ENCODE measurements at places on chromosomes 11 and 22.

- peak; percentile 64 for DNase-seq
Observed at GRCh38 chr22:32528984-32529982, 54.7 kb downstream of the FBXO7 start.

GRCh38 chr11:13249992-13250391, 27.6 kb upstream of the BMAL1 start:
- no peak for DNase-seq

- DNase-seq = no peak
Observed at GRCh38 chr22:35840302-35840739, 122.6 kb downstream of the APOL5 start.

DNA sequence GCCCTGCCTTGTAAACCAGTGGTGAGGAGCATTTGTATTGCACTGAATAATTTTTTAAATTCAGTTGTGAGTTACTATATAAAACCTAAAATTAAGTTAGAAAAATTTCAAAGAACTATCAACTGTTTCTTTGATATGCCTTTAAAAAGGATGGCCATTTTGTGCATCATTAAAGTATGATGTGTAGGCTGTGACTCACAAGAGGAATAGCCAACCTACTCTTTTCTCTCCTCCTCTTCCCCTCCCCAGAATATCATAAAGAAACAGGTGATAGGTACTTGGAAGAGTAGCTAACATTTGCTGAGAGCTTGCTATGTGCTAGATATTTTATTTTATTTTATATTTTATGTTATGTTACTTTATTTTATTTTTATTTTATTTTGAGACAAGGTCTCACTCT, 10.6 kb upstream of the PIK3C2A start:
- no peak for DNase-seq

- no peak for DNase-seq
Observed at GRCh38 chr11:2732261-2732939, 32.6 kb upstream of the KCNQ1OT1 start.

- no peak for DNase-seq
Observed at GRCh38 chr11:1486054-1486825, at the start of gene MOB2. Gene MOB2, minus strand, starts transcription at chr11:1486779. Its CDS starts 223 bp downstream, at chr11:1486556.

- DNase-seq = no peak
Observed at GRCh38 chr22:47134222-47134621, 371.8 kb downstream of the TBC1D22A start.

DNA sequence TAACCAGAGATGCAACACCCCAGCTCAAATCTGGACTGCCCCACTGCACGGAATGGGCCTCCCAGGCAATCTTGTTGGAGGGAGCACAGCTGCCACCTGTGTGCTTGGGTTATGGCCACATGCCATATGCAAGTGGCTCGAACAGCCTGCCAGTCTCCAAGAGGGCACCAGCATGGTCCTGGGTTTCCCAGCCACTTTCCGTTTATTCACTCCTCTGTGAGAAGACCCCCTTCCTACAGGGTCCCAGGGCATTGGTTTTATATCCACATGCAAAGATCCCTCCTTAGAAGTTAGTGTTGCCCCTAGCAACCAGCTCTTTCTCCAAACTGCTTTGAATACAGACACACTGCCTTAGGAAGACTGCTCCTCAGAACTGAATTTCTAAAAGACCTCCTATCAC, 487.8 kb downstream of the BUD13 start:
- no peak for DNase-seq

DNA sequence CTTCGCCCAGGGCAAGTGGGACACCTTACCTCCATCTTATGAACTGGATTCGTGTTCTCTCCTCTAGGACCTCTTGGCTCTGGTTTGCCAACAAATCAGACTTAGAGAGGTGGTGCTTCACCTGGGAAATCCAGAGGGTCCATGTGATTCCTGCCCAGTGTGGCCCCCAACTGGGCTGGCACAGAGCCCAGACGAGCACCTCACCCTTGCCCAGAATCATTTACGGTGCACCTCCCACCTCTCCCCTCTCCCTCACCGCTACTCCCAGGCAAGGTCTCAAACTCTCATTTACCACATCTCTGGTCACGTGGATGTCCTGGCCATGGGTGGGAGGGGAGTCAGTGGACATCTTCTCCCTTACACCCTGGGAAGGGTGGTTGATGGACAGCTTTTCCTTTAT, 1.1 kb downstream of the SPATA19 start:
- DNase-seq = no peak

- DNase-seq = no peak
Observed at GRCh38 chr11:125069008-125069407, 5.9 kb downstream of the SLC37A2 start.

GRCh38 chr11:61637277-61637676, 42.9 kb upstream of the DAGLA start:
- DNase-seq = no peak

- no peak for DNase-seq
Observed at GRCh38 chr11:202490-202889, 4.7 kb downstream of the BET1L start.

- no peak for DNase-seq
Observed at GRCh38 chr11:110948112-110948511, 235.9 kb upstream of the ARHGAP20 start.

DNA sequence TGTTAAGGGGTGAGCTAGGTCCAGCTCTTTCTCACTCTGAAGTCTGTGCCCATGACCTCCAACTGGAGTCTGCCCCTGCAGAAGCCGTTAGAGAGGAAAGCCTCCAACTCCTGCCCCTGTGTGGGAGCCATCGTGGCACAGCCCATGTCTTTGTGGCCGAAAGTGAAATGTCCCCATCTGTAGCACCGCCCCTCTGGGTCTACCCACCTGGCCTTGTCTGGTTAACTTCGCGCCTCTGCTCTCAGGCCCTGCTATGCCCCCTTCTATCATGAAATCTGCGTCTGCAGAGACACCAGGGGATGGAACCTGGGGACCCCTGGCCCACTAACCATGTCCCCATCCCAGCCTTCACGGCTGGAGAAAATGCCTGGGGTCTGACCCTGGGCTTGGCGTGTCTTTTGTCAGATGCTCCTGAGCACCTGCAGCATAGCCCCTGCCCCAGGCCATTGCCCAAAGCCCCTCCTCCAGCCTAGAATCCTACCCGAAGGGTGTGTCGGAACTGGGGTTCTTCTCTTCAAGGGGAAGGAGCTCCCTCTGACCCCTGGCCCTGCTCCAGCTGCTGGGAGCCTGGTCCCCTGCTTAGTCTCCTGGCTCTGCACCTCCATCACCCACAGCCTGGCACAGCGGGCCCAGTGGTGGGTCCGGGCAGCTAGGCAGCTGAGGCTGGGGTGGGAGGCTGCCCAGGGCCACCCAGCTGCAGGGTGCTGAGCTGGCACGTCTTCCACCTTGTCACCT, 35.8 kb upstream of the HMOX1 start:
- DNase-seq = no peak

DNA sequence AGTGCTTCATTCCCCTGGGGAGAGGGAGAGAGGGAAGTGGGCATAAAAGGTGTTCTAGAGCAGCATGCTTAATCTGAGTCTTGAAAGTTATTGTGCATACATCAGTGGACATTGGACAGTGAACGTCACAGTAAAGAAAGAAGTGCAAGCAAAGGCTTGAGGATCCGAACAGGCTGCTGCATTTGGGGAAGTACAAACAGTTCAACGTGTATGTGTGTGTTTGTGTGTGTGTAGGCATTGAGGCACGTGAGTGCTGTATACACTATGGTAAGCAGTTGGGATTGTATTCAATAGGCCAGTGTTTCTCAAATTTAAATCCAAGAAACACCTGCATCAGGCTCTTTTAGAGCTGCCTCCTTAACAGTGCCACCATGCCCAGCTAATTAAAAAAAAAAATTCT, 10.4 kb upstream of the EIF3M start:
- peak; percentile 39 for DNase-seq

DNA sequence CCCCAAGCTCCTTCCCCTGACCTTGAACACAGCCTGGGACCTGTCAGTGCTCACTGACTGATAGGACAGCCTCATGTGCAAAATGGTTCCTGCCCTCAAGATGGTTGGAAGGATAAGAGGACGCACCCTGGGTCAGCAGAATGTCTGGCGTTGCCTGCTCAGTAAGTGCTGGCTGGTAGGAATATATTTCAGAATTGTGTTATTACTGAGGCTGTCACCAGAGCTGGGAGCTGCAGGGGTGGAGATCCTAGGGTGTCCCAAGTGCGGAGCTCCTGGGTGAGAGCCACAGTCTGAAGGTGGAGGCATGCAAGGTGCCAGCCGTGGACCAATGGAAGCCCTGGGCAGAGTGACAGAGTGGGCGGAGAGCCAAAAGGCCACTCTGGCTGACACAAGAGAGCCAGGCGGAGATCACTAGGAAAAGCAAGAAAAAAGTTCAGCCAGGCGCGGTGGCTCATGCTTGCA, 1.0 kb upstream of the SEC14L4 start:
- no peak for DNase-seq

GRCh38 chr11:48063424-48063978, 83.1 kb downstream of the PTPRJ start:
- DNase-seq = no peak

DNA sequence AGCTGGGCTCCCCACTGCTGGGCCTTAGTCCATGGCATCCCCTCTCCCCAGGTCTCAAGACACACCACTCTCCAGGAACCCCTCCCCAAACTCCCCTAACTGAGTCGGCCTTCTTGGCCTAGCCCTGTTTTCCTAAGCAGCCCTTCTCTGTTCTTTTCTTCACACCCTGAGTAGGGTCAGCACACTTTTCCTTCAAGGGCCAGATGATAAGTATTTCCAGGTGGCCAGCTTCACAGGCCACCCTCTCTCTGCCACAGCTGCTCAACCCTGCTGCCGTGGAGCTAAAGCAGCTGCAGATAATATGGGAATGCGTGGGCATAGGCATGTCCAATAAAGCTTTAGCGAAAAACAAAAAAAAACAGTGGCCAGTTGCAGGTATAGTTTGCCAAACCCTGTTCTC, 24.1 kb downstream of the DGCR2 start:
- DNase-seq = no peak

DNA sequence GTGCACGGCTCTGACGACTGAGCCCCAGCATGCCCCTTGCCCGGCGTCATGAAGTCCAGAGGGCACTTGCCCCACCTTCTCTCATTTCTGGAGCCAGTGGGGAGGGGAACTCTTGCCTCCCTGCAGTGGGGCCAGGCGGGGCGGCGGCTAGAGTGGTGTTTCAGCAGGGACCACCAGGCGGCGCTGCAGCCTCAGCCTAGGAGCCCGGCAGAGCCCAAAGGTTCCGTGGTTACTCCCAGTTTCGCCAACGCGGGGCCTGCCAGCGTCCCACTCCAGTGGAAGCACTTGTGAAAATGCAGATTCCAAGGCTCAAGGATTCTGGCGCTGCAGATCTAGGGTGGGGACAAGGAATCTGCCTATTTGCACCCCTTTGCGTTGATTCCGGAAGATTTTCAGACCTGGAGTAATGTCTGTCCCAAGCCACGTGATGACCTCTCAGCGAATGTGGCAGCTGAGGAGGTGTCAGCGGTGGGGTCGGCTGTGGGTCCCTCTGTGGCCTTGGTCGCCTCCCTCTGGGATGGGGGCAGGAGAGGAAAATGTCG, 55.7 kb downstream of the CD82 start:
- peak; percentile 24 for DNase-seq

DNA sequence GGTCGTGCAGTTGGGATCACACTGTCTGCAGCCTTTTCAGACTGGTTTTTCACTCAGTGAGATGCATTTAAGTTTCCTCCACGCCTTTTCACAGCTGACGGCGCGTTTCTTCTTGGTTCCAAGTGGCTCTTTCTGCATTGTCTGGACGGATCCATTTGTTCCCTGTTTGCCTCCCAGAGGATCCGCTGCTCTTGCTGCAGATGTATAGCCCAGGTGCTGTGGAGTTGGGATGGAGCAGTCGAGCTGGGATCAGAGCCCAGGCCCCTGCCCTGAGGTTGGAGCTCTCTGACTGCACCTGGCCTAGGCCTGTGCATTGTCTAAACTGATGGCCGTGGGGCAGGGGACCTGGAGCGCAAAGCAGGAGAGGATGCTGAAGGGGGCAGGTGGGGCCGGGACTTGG, 51.6 kb downstream of the PARVB start:
- DNase-seq = no peak

DNA sequence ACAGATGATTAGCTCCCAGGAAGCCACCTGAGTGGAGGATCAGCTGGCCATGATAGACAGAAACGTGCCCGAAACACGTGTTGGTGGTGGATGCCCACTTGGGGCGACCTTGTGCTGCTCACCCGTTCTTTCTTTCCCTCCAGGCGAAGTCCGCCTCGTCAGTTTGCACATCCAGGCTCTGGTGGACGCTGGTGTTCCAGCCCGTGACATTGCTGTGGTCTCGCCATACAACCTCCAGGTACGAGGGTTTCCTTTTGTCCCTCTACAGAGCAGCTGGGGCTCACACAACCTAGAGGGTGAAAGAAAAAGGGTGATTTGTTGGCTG, 30.6 kb downstream of the IGHMBP2 start:
- no peak for DNase-seq

- peak; percentile 15 for DNase-seq
Observed at GRCh38 chr11:10377183-10377582, 72.3 kb downstream of the ADM start.

- no peak for DNase-seq
Observed at GRCh38 chr11:14079797-14080196, 117.3 kb downstream of the SPON1 start.

- DNase-seq = no peak
Observed at GRCh38 chr11:126444072-126444471, 88.6 kb downstream of the ST3GAL4 start.

- no peak for DNase-seq
Observed at GRCh38 chr11:12242966-12243365, 132.6 kb downstream of the MICAL2 start.

- DNase-seq = no peak
Observed at GRCh38 chr11:64034411-64034811, 1.3 kb upstream of the FLRT1 start.

GRCh38 chr11:70921804-70922203, 330.6 kb downstream of the SHANK2 start:
- DNase-seq = no peak

- no peak for DNase-seq
Observed at GRCh38 chr11:85475660-85476517, 151.3 kb downstream of the DLG2 start.

GRCh38 chr11:129317571-129317970, 58.1 kb upstream of the BARX2 start:
- DNase-seq = peak; percentile 62

DNA sequence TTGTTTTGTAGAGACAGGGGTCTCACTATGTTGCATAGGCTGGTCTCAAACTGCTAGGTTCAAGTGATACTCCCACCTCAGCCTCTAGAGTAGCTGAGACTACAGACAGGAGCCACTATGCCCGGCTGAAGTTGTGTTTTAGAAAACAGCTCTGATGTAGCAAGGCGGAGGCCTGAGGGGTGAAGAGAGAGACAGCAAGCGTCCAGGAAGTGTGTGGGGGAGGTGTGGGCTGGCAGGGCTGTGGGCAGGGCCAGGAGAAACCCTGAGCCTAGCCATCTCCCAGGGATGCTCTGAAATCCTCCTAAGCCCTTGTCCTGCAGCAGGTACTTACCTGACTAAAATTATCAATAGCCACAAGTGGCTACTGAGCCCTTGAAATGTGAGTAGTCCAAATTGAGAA, 16.1 kb upstream of the RPS3 start:
- peak; percentile 31 for DNase-seq

DNA sequence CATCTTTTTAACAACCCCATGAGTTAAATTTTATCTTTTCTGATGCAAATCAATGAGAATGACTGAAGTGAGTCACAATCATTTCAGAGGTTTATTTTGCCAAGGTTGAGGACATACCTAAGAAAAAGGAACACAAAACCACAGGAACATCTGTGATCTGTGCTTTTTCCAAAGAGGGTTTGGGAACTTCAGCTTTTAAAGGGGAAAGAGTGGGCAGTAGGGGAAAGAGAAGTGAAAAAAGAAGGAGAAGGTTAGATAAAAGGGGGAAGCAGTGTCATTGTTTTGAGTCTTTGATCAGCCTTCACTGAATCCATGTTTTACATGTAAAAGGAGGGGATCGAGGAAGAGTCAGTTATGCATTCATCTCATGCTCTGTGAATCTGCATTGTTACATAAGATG, 45.3 kb upstream of the SPON1 start:
- no peak for DNase-seq

Measured in Kasumi-1 (cell line).